ENCODE measurements at places on chromosomes 3 and 15.
A peak's percentile ranks its signal among the peaks of the same experiment; 100 is the strongest.

- DNase-seq: no peak
Measured at GRCh38 chr3:114741066-114741465, 406.0 kb downstream of the ZBTB20 start.

DNA sequence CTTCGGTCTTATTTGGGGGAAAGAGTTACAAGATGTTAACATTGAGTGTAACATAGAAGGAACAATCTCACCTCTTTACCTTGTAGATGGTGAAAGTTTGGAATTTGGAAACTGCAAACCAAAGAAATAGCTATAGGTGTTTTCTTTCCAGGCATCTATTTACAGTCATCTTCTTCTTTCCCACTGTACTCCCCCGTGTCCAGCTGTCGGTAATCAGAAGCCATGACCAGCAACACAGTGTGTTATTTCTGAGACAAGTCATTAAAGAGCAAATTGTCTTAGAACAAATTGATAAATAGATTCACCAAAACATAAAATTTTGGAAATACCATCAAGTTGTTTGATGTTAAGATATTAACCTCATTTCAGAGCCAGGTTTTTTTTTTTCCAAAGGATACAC, 590.5 kb upstream of the NAALADL2 start:
- no peak for DNase-seq

- no peak for DNase-seq
Measured at GRCh38 chr3:60101621-60102020, 1051.8 kb upstream of the CFAP20DC start.

DNA sequence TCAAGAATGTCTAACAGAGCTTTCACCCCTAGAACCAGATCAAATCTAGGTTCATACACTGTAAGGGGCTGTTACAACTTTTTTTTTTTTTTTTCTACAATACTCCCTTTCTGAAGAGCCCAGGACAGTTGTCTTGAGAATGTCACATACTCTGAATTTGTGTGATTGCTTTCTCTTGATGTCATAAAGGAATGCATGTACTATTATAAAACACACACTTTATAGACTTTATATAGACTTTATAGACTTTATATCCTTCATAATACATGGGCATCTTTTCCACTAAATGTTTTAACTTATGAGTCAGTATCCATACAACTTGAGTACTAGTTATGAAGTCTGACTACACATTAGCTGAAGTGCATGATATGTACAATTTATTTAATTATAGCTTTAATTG, 26.3 kb downstream of the RFX7 start:
- DNase-seq: no peak

- no peak for DNase-seq
Measured at GRCh38 chr15:67070150-67070549, 4.7 kb downstream of the SMAD3 start.

DNA sequence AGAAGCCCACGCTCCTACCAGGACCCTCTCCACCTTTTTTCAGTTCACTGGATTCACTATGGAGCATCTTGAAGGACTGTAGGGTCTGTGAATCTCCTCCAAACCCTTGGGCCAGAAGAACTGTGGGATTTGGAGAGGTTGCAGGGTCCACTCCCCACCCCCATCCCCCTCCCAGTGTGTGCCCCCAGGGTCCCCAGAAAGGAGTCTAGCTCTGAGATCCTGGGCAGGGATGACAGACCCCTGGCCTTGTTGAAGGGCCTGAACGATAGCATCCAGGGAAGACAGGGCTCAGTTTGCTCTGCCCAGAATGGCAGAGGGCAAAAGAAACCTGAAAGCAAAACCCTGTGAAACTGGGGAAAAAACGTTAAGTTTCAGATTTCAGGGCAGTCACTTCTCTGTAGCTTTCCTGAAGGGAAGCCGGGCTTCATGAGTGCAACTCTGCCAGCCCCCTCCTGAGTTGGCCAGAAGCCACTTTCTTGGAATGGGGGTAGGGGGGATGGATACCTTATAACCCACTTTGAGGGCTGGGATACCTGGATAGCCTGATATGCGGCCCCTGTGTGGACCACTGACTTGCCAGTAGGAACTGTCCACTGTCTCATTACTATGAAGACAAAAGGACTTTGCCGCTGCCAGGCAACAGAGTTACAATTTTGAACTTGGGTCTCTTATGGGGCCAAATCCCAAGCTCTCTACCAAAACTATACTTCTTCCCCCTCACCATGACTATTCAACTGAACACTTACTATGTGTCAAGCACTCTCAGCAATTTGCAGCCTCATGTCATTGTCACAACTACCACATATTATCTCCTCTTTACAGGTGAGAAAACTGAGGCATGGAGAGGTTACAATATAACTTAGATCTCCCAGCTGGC, 1.6 kb upstream of the CISH start:
- DNase-seq: no peak

- DNase-seq: no peak
Measured at GRCh38 chr3:129184396-129184657, 631 bp upstream of the CNBP start.

- DNase-seq: no peak
Measured at GRCh38 chr3:12372741-12373280, 83.9 kb downstream of the PPARG start.

DNA sequence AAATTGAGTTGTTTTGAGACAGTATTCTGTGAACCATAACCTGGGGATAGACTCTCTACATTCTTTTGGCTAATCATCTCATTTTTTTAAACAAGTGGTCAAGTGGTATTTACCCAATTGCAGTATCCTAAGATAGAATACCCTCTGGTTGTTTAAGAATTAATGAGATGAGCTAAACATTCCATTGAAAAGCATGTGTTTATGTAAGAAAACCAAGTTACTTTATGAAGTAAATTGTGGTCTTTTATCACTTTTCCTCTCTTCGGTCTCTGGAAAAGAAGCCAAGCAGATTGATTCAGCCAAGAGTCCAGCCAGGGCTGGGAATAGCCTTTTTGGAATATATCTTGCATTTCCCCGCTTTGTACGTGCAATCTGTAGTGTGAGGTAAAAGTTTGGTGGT, 185.7 kb upstream of the TOPAZ1 start:
- no peak for DNase-seq

DNA sequence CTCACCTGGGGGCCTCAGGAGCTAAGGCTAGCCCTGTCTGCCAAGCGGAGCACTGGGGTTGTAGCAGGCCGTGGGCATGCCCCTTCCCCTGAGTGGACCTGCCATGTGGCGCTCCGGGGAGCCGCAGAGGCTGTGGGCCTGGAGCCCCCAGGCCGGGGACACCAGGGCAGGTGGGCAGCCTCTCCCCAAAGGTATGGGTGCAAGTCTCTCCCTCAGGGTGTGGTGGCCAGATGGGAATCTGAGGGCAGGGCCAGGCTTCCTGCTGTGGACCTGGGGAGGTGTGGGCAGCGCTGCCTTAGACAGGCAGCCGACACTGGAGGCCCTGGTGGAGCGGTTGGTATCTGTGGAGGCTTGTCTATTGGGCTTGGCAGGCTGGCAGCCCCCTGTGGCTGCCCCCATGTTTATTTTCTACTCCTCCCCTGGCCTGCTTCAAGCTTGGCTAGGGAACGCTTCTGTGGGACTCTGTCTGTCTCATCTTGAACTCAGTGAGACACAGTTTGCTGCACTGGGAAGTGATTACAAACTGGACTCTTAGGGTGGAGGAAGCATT, 5.9 kb downstream of the ACVR2B start:
- no peak for DNase-seq

DNA sequence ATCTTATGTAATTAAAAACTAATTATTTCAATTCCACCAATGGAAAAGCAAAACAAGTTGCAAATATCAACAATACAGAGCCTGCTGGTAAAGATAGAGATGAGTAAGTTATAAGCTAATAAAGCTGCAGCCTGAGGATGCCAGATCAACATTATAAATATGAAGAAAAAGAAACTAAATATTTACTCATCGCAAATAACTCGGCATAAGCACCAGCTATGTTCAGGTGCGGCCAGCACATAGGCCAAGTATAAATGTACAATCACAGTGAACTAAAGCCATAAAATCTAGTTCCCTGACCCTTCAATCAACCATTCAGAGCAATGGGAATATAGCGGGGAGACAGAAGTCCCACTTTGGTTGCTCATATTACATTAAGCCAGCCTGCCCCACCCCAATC, 7.7 kb upstream of the RSL24D1 start:
- no peak for DNase-seq

- no peak for DNase-seq
Measured at GRCh38 chr3:87397211-87397610, 120.8 kb upstream of the POU1F1 start.

GRCh38 chr15:65414841-65415621, 7.7 kb downstream of the IGDCC4 start:
- DNase-seq: peak; percentile 58

- no peak for DNase-seq
Measured at GRCh38 chr3:150114873-150115540, 144.3 kb upstream of the PFN2 start.

DNA sequence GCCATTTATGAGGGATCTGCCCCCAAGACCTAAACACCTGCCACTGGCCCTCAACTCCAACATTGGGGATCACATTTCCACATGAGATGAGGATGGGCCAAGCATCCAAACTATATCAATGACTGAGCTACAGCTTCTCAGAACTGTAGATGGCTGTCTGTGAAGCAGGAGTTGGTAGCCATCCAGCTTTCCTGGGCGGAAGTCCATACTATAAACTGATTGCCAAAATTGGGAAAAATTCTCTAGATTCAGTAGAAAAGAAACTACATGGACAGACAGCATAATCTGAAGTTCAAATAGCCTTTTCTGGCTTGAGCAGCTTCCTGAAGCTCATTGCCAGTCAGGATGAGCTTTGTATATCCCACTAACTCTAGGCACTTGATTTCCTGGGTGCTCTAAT, 214.7 kb upstream of the ZBTB20 start:
- DNase-seq: no peak

DNA sequence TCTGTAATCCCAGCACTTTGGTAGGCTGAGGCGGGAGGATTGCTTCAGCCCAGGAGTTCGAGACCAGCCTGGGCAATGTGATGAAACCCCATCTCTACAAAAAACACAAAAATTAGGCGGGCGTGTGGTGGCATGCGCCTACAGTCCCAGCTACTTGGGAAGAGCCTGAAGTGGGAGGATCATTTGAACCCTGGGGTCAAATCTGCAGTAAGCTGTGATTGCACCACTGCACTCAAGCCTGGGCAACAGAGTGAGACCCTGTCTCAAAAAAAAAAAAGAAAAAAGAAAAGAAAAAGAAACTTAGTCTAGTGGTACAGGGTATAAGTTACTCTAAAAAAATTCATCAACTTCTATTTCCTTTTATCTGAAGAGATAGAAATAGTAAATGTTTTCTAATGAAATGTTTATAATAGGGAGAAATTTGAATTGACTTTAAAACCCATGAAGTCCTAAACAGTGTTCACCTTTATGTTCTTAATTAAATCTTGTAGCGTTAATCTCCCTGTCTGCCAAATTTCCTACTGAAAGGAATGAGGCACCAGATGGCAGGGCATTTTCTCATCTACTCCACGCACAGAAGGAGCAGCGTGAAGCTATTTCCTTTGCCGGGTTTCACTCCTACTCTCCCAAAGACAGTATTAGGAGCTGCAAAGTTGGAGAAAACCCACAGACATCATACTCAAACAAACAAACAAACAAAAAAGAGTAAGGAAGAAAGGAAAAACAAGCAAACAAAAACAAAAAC, 1.9 kb downstream of the PCLAF start:
- DNase-seq: no peak

GRCh38 chr15:56934269-56934668, 15.8 kb downstream of the TCF12 start:
- no peak for DNase-seq

GRCh38 chr15:89814112-89814742, 425 bp downstream of the ANPEP start:
- no peak for DNase-seq

- DNase-seq: no peak
Measured at GRCh38 chr15:94125156-94125555, 106.2 kb upstream of the MCTP2 start.

- no peak for DNase-seq
Measured at GRCh38 chr15:70159001-70159712, 61.4 kb upstream of the TLE3 start.

DNA sequence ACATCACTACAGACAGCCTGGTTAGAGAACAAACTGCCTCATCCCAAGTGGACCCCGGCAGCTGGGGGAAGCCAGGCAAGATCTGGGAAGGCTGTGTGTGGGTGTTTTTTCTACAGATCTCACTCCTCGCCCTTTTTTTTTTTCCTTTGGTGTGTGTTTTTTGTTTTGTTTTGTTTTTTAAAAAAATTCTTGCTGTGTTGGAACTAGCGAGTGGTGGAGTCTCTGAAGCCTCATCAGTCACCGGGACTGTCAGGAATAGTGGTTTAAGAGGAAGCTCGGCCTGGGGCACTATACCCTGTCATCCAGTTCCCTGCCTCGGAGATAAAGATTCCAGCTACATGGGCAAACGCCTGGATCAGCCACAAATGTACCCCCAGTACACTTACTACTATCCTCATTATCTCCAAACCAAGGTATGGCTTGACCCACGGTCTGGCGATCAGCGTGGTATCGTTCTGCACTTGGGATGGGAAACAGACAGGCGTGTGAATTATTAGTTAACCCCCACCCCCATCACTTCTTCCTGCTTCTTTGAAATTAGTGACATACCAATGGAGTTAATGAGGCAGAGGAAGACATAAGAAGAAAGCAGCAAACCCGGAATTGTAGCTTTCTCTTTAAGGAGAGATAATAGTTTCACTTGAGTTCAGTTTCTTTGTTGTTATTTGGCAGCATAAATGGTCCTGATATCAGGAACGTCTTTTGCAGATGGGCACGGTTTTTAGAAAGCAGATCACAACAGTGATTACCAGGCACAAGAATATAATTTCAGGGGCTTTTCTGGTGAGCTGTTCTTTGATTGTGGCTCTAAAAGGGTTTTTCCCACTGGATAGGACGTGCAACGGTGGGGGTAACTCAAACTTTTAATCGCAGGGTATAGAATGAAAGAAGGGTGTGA, 722 bp downstream of the RBMS3 start:
- peak; percentile 33 for DNase-seq

DNA sequence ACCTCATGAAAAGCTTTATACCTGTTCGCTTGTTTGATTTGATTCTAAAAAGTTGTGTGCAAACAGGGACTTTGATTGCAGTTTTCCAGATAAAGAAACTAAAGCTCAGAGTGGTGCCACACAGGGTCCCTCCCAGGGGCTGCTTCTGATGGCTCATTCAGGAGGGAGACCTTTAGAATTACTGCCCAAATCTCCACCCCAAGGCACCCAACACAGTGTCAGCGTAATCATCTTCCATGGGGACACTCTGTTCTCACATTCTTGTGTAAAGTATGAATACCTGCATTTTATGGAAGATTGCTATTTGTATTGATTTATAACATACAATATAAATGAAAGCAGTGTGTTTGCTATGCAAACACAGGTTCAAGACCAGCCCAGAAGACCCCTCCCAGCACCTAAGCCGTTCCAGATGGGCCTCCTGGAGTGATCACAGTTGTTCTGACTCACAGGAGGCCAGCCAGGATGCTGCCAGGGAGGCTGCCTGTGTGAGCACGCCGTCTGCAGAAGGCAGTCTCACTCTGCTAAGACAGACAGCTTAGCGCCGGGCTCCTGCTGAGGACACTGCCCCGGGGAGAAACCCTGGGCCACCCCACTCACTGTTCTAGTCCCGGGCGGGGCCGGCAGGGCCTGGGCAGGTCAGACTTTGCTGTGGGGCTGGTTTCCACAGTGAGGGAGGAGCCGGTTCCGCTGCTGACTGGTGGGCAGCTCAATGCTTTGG, 185.6 kb downstream of the FAM43A start:
- peak; percentile 37 for DNase-seq

GRCh38 chr3:59381282-59381681, 331.5 kb upstream of the CFAP20DC start:
- DNase-seq: no peak

All from ovary (tissue), 10 donors.